CD4-positive, alpha-beta T cell (primary cell): ENCODE measurements at places on chromosomes 6 and 20.
A peak's percentile ranks its signal among the peaks of the same experiment; 100 is the strongest.

DNA sequence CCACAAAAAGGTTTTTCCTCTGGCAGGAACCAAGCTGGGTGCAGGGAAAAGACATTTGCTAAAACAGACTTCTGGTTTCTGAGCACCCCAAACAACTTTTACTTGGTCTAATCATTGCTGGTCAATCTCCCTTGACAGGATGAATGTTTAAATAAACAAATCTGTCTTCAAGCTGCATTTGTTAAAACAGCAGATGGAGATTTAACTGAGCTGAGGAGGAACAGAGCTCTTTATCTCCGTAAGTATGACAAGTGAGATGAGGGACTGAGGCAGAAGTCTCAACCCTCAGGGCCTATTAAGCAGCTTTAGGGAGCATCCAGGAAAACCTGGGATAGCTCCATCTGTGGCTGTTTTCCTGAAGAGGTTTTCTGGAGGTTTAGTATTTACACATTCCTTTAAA, 40.6 kb downstream of the NINL start:
- no peak for DNase-seq

DNA sequence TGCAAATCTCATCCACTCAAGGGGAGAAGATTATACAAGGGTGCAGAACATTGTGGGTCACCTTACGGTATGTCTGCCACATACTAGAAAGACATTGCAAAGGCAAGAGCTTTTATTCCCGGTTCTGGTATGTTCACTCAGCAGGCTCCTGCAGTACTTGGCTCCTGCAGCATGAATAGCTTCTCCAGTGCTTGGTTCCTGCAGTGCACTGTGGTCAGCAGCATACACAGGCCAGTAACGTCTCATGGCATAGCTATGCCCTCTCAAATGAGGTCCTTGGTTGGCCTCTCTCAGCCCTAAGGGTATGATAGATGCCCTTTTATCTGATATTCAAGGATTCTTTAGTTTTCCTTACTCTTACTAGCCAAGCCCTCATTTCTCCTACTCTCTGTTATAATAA, 12.6 kb downstream of the TCP11 start:
- no peak for DNase-seq

DNA sequence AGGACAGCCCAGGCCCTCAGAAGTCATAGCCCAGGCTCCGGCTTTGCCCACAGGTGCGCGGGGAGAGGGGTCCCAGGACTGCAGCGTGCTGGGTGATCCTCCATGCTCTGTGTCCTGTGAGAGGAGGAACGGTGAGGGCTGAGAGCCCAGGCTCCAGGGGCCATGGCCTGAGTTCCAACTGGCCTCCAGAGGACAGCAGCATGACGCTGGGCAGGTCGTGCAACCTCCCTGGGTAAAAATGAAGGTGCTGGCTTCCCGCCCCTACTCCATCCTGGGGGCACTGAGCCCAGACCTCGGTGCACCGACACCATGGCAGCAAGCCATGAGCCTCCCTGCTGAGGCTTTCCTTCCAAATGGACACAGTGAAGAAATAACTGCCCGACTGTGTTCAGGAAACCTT, 305.4 kb downstream of the TAF4 start:
- DNase-seq = no peak

DNA sequence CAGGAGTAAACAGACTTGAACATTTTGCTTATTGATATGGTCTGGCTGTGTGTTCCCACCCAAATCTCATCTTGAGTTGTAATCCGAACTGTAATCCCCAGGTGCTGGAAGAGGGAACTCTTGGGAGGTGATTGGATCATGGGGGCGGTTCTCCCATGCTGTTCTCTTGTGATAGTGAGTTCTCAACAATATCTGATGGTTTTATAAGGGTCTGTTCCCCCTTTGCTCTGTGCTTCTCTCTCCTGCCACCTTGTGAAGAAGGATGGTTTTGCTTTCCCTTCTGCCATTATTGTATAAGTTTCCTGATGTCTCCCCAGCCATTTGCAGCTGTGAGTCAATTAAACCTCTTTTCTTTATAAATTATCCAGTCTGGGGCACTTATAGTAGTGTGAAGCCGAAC, 40.0 kb downstream of the MYLIP start:
- DNase-seq = no peak

DNA sequence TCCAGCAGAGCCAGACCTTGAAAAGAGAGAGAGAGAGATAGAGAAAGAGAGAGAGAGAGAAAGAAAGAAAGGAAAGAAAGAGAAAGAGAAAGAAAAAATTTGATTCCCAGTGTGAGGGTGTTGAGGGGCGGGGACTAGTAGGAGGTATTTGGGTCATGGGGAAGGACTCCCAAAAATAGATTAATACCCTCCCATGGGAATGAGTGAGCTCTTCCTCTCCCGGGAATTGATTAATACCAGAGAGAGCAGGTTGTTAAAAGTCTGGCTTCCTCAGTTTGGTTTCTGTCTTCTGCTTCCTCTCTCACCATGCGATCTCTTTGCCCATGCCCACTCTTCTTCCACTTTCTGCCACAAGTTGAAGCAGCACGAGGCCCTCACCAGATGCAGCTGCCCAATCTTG, 28.8 kb upstream of the CFAP206 start:
- no peak for DNase-seq

GRCh38 chr6:96017070-96017359, 1.2 kb downstream of the FUT9 start:
- DNase-seq = no peak

GRCh38 chr6:35170891-35171290, 29.8 kb upstream of the TCP11 start:
- DNase-seq = no peak

GRCh38 chr6:113160306-113161017, 696.7 kb upstream of the MARCKS start:
- DNase-seq = no peak

GRCh38 chr6:70956451-70957283, at the start of gene B3GAT2:
Gene B3GAT2, minus strand, starts transcription at chr6:70957060. Its CDS starts 631 bp downstream, at chr6:70956429.
- no peak for DNase-seq

DNA sequence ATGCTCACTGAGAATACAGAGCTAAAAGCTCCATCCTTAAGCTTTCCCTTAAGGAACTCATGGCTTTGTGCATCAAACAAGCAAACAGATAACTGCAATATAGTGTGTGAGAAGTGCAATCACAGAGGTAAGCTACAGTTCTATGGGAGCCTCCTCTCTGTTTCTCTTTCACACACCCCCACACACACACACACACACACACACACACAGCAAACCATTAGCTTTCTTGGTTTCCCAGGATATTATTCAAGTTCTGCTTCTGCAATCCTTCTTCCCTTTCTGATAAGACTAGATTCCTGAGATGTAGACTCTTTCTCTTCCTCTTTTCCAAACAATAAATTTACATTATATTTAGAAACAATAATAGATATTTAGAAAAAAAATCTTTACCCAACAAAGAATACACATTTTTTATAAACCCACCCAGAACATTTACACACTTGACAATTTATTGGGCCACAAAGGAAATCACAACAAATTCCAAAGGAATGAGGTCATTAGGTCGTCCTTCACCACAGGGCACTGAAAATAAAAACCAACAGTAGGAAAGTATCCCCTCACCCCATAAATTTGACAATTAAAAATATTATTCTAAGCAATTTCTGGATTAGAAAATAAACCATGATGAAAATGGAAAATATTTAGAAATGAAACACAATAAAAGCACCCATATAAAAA, 9.3 kb upstream of the GFOD1 start:
- DNase-seq = no peak

DNA sequence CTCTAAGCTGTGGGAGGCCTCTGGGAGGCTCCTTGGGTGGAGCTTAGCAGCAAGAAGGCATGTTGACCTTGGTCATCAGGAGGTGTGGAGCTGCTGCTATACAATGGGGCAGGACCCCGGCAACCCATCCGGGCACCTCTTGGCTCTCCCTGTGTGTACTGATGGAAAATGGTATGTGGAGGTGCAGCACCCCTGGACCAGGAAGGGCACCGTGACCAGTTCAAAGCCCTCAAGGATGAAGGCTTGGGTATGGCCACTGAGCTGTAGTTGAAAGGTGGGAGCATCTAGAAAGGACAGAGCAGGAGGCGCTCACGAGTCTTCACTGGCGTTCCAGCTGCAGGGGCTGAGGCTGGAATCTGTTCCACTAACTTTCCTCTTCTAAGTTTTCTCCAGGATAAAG, 6.7 kb upstream of the IRF4 start:
- no peak for DNase-seq

DNA sequence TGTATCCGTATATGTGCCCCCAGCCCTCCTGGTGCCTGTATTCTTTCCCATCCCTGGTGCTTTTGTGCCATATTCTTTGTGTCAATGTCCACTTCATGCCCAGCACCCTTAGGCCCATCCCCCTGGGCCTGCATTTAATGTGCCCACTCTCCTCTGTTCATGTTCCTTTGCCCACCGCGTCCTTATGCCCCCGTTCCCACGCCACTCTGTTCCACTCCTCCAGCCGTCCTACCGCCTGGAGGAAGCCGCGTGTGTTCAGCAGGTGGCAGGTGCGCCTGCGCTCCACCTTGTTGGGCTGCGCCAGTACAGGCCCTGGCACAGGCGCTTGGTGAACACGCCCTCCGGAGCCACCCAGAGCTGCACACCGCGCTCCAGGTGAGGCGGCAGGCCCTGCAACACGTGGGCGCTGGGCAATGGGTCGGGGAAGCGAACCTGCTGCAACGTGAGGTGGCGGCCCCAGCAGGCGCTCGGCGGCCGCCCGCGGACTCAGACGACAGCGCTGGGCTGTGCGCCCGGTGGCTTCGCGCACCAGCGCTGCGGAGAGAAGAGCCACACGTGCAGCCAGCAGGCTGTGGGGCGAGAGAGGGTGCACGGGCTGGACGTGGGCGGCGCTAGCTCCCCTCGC, 4.0 kb upstream of the FOXS1 start:
- no peak for DNase-seq

DNA sequence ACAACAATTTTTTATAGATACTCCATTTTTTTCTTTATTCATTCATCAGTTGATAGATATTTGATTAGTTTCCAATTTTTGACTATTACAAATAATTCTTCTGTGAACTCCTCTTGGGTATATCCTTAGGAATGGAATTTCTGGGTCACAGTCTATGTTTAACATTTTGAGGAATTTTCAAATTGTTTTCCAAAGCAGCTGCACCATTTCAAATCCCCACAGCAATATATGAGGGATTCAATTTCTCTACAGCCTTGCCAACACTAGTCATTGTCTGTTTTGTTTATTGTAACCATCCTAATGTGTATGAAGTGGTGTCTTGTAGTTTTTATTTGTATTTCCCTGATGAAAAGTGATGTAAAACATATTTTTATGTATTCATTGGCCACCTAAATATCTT, 320.3 kb upstream of the DEFB112 start:
- DNase-seq = no peak

DNA sequence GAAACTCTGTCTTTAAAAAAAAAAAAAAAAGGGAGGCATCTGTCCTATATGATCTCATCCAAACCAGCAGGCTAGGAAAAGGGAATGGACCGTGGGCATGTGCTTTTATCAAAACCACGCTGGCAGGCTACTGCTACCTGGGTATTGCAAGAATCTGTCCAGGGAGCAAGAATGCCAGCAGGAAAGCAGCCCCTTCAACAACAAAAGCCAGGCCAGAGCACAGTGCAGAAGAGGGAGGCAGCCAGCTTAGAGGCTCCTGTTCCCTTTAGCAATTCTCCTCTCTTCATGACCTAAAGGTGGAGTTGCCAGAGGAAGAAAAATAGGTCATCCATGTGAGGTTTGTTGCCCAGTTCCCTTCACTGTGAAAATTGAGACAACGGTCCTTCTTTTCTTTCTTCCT, 18.2 kb downstream of the TBC1D20 start:
- no peak for DNase-seq

- no peak for DNase-seq
These were observed 60.2 kb downstream of the PSMG4 start for GRCh38 chr6:3318821-3319540.

- no peak for DNase-seq
These were observed 11.5 kb upstream of the IL20RA start for GRCh38 chr6:137056121-137056880.

GRCh38 chr20:20658123-20658522, 54.3 kb downstream of the RALGAPA2 start:
- DNase-seq = no peak

GRCh38 chr20:33685328-33686099, 671 bp downstream of the E2F1 start:
- DNase-seq = peak; percentile 31

DNA sequence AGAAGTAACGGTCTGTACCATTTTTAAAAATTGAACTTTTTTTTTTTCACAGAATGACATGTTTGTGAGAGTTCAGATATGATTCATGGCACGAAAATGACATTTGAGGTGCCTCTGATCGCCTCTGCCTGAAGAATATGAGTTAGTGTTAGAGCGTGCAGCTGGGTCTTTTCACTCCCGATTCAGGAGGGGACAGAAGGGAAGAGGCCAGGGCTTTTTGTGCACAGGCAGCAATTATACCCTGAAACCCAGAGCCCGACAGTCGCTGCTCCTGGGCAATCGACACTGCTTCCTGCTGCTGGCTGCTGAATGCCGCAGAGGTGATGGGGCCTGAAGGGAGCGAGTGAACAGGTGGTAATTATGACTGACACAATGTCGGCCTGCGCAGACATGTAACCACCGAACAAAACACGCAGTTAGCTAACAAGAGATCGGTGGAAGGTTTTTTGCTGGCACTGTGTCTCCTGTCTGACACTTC, 652.0 kb upstream of the NOX3 start:
- no peak for DNase-seq

GRCh38 chr6:36927691-36928546, 26.6 kb upstream of the PI16 start:
- DNase-seq = no peak

- no peak for DNase-seq
These were observed 38.3 kb upstream of the CD2AP start for GRCh38 chr6:47439348-47439668.

GRCh38 chr6:137497721-137498463, 3.7 kb upstream of the OLIG3 start:
- no peak for DNase-seq

GRCh38 chr6:395432-396125, 4.0 kb downstream of the IRF4 start:
- DNase-seq = no peak

DNA sequence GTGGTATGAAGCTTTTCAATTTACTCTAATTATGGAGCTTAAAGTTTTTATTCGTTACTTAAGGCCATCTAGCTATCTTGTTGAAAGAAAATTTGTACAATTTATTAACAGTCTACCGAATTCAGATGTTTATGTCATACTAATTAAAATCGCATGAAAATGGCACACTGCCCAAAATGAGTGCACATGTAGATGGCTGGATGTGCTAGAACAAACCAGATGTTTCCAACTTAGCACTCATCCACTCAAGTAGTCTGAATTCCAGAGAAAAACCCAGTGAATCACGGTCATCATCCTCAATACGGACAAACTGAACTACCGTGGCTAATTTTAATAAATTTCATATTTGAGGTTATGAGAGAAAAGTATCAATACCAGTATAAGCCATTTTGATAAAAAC, 70.4 kb downstream of the COL12A1 start:
- DNase-seq = no peak

- DNase-seq = no peak
These were observed 633.4 kb upstream of the EPHA7 start for GRCh38 chr6:94052749-94053148.
